ENCODE measurements at places on chromosomes 16 and 17.

- DNase-seq = no peak
These were observed 841 bp upstream of the IGFALS start for GRCh38 chr16:1794221-1794871.

GRCh38 chr17:47726796-47727703, 6.0 kb upstream of the TBX21 start:
- no peak for DNase-seq

- DNase-seq = peak; percentile 68
These were observed 715 bp downstream of the TLCD3A start for GRCh38 chr17:732902-733720.

GRCh38 chr16:83602761-83603722, 204.7 kb upstream of the HSBP1 start:
- DNase-seq = no peak

DNA sequence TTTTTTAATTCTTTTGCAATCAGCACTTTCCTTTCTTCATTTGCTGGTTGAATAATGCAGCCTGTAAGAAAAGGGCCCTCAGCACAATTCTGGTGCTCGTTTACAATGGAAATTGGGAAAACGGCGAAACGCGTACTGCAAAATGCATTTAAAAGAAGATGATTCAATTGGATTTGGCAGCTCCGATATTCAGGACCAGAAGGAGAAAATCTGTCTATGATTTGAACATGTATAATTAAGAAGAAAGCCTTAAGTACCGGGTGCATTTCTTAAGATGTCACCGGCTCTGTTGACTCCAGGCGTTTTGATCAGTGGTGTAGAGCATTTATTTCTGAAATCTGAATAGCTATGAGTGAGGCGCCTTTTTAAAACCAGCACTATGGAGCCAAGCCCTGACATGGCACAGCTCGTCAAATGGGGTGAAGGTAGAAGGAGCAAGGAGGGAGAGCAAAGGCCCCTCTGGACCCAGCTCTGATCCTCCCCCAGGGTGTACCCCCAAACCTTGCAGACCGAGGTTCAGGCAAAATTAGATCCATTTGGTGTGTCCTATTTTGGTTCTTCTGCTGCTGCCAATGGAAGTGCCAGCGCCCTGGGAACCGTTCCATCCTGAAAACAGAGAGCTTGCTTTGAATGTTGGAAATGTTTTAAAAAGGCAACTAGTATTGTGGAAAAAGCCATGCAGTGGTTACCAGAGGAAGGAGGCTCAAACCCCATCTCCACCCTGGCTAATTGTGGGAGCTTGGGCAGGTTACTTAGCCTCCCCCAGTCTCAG, 161.4 kb upstream of the RPL38 start:
- DNase-seq = no peak

DNA sequence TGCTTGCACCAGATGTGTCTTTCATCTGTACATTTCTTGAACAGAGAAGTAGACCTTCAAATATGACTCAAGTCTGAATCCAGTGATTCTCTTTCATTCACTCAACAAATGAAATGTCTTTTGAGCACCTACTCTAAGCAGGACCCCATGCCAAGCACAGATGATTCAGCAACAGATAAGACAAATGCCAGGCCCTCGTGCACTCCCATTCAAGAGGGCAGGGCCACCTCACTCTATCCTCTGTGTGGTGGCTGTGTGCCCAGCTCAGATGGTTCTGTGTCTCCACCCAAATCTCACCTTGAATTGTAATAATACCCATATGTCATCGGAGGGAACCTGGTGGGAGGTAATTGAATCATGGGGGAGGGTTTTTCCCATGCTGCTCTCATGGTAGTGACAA, 74.1 kb upstream of the NKD1 start:
- no peak for DNase-seq

DNA sequence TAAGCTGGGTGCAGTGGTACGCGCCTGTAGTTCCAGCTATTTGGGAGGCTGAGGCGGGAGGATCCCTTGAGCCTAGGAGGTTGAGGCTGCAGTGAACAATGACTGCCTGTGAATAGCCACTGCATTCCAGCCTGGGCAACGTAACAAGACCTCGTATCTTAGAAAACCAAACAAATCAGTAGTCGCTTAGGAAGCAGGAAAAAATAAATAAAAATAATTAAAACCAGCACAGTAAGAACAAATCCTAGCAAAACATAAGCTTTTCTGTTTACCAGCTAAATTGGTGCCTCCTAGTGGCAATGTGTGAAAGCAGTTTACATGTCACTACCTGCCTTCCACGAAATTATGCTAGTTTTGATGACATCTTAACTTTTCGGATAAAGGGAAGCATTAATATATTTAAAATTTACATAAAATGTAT, 1.3 kb downstream of the ARMC5 start:
- DNase-seq = peak; percentile 58

DNA sequence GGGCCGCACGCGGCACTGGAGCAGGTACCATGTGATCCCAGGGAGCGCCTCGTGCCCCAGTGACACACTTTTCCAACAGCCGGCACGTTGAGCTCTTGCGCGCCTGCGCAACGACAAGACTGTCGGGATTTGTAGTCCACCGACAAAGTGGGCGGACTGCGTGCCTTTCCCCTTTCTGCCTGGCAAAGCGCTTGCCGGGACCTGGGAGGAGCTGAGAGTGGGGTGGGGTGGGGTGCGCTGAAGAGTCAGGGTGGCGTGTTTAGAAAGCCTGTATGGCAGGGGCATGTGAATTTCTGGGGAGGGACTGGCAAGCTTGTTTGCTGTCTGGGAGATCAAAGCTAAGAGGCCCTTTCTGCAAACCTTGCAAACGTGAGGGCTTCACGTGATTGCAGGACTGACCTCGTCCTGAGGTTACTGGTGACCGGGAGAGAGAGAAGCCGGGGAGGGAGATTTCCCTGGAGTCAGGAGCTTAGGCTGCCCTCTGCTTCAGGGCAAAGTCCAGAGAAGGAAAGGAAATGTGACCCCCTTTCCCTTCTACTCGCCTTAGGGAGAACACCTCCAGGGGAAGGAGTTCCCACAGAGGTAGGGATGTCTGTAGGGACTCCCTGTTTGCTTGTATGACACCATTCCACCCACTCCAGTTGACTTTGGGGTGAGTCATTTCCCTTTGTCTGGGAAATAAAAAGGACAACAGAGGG, 429 bp upstream of the NR1D1 start:
- DNase-seq = peak; percentile 99

DNA sequence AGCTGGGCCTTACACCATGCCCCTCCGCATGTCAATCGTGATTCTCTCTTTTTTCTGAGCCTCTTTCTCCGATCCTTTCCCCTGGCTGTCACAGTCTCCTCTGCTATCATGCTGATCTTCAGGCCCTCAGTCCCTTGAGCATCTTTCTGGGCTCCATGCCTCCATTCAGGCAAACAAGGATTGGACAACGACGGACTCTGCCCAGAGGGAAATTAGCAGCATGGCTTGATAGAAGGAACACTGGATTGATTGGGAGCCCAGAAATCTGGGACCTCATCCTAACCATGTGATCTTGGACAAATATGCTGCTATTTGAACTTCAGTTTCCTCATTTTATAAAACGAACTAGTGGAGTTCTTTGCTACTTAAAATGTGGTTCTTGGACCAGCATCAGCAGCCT, 19.6 kb upstream of the PHF12 start:
- no peak for DNase-seq

DNA sequence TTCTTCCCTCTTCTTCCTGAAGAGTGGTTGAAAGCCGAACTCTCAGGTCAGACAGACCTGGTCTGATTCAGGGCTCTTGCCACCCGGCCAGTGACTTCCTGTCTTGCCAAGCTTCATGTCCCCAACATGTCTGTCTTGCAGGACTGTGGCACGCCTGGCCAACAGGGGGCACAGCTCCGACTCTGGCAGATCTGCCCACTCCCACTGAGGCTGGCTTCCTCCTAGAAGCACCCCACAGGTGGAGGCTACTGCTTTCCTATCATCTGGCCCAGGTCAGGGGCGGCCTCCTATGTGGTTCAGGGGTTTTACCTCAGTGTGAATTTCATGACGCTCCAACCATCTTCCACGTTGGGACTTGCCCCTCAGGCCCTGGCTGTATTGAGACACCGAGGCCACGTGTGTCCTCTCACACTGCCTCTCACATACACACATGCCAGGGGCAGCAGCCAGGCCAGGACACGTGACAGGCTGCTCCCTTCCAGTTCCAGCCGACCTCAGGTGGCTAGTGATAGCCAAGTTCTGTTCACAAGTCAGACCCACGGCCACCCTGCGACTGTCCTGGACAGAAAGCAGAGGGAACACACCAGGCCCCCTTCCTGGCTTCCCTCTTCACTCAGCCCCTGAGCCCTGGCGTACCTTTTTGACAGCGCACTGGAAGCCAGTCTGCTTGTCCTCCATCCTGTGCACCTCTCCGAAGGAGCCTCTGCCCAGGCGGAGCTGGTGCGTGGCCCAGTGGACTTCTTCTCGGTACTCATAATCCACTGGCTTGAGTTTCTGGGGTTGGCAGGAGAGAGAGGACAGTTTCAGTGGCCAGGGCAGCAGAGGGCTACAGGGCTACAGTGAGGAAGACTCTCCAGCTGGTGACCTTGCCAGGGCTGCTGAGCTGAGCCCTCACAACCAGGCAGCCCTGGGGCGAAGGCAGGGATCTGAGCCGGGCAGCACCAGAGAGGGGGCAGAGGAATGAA, 22.6 kb upstream of the SPATA32 start:
- peak; percentile 40 for DNase-seq

- DNase-seq = no peak
These were observed 15.6 kb upstream of the SMIM5 start for GRCh38 chr17:75617675-75618074.

DNA sequence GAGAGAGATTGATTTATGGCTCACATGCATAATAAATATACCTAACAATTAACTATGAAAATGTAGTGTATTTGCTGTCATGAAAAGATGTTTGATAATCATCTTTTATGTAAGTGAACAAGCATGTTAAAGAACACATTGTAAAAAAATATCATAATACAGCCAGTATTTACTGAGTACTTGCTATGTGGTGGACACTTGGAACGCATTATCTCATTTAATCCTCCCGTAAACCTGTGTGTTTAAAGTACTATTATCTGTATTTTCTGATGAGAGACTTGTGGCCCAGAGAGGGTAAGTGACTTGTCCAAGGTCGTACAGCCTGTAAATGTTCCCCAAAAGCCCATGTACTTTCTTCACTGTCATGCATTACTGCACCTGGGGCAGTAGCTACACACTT, 70.7 kb downstream of the PRKCA start:
- no peak for DNase-seq

DNA sequence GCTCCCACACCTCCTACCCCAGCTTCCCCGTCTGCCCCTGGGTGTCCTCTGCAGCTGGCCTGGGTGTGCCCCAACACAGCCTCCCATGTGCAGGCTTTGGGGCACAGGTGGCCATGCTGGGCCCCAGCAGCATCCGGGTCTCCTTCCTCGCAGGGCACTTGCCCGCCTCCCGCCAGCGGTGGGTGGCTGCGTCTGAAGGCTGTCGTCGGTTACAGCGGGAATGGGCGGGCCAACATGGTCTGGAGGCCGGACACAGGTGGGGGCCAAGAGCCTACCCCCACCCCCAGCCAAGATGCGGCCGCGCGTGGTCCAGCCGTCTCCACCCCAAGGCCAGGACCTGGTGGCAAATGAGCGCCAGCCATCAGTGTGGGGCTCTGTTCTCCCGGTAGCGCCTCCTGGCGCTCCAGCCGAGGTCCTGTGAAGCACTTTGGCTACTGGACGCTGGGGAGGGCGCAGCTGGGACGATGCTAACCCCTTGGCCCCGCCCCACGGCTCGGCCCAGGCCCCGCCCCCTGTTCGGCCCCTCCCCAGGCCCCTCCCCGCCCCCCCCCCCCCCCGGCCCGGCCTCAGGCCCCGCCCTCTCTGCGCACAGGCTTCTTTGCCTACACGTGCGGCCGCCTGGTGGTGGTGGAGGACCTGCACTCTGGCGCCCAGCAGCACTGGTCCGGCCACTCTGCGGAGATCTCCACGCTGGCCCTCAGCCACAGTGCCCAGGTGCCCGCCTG, 7.3 kb upstream of the RHOT2 start:
- DNase-seq = peak; percentile 97

GRCh38 chr16:21702276-21702675, 38.5 kb downstream of the OTOA start:
- DNase-seq = no peak

DNA sequence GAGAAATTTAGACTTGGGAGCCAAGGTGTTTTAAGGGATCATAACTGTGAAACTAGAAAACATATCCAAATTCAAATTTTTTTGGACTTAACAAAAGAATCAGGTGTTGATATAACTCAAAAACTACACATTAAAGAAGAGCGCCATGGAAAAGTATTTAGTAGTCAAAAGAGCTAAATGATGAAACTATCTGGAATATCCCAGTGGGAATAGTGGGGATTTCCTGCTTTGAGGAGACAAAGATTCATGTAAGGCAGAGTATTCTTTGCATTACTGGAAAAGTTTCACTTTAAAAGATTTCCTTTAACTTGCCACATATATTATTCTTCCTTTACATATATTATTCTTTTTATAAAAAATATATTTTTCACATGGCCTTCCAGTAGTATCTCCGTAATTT, 40.3 kb upstream of the VPS4A start:
- no peak for DNase-seq

DNA sequence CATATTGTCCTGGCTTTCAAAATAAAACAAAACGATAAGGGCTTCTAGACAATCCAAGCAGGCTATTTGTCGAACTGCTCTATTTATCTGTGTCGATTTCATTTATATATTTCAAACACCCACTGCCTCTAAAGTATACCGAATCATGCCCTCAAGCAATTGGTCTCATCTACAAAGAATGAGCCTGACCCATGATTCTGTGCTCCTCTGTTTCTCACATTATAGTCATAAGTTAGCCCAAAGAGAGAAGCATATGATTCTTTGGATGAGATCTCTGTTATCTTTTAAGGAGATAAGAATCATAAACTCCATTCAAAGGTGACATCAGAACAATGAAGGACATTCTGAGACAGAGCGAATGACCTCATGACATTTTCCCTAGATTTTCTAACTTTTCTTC, 191.1 kb downstream of the MAP2K6 start:
- no peak for DNase-seq

DNA sequence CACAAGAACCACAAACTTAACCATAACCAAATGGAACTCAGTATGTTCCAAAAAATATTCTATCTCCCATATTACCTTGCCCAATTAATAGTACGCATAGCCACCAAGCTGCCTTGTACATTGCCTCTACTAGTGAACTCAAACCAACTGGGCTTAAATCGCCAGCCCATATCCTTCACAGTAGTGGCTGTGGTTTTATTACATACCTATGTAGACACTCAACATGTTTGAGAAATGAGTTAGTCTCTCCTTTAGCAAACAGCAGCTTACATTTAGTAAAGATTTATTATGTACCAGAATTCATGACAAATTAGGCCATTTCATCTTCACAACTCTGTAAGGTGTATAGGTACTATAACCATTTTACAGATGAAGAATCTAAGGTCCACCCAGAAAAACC, 41.4 kb downstream of the GRB2 start:
- no peak for DNase-seq

All from neural progenitor cell (in vitro differentiated cells).